ENCODE measurements at places on chromosomes 1 and 21. TPM values are rescaled to one million over a fixed set of nuclear protein-coding genes. Genes with fewer than 3 reads are reported as not detected.

OR2L13 gene
- total RNA-seq = not detected

ALX3 gene
- not detected for total RNA-seq

C1orf94 gene
- total RNA-seq = not detected

EPS8L3 gene
- total RNA-seq = not detected

SYT2 gene
- not detected for total RNA-seq

HES4 gene
- total RNA-seq = 23.3 TPM

OR2T29 gene
- total RNA-seq = not detected

- DNase-seq = no peak
Measured at GRCh38 chr1:198297281-198297680, 140.5 kb downstream of the NEK7 start.

GRCh38 chr1:184905601-184906322, 68.5 kb downstream of the NIBAN1 start:
- DNase-seq = no peak

- no peak for DNase-seq
Measured at GRCh38 chr1:169886422-169886821, 7.3 kb downstream of the SCYL3 start.

DNA sequence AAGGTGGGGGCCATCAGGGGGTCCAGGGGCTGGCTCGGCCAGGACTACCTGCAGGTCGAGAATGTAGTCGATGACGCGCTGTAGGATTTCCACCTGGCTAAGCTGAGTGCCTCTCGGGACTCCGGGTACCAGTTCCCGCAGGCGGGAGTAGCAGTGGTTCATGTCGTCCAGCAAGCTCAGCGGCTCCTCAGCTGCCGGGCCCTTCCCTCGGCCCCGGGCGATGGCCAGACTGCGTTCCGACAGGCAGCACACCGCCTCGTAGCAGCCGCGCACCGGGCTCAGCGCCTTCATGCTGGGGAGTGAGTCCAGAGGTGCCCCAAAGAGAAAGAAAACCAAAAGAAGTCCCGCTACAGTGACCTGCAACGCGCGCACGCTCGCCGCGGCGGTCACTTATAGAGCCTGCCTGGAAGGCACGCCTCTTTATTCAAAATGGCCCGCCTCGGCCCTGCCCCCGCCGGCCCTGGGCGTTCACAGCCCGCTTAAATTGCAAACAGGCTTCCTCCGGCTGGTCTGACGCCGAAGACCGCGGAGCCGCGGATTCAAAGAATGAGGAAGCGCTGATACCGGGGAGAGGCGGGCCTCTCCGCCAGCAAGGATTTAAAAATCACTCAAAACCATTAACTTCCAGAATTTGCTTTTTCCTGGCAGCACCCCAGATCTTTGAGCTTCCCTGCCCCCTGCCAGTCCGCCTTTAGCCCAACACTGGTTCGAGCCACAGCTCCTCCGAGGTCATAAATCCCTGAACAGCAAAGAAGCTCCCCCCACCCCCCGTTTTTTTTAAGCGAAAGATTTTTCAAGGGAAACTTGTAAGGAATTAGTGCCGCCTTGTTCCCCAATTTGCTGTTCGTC, at the start of gene ID3:
ID3 (minus strand) TSS at position 366 of the 849 bp plus-strand sequence; CDS start at position 291, 75 bp downstream.
- peak; percentile 97 for DNase-seq

- no peak for DNase-seq
Measured at GRCh38 chr1:11610629-11611180, 43.5 kb downstream of the FBXO2 start.

DNA sequence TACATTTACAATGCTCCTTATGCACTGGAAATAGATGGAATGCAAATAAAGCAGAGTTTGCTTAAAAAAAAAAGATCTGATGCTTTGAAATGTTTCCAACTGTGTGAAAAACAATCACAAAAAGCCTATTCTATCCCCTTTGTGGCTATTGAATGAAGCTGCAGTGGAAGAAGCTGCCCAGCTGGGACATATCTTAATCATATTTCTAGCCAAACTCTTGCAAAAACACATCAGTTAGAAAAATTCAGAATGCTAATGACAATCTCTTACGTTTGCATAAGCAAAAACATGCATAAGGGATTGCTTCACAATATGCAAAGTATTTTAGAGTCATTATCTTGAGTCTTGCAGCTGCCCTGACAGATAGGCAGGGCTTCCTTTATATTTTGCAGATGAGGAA, 526.4 kb upstream of the USP24 start:
- no peak for DNase-seq

DNA sequence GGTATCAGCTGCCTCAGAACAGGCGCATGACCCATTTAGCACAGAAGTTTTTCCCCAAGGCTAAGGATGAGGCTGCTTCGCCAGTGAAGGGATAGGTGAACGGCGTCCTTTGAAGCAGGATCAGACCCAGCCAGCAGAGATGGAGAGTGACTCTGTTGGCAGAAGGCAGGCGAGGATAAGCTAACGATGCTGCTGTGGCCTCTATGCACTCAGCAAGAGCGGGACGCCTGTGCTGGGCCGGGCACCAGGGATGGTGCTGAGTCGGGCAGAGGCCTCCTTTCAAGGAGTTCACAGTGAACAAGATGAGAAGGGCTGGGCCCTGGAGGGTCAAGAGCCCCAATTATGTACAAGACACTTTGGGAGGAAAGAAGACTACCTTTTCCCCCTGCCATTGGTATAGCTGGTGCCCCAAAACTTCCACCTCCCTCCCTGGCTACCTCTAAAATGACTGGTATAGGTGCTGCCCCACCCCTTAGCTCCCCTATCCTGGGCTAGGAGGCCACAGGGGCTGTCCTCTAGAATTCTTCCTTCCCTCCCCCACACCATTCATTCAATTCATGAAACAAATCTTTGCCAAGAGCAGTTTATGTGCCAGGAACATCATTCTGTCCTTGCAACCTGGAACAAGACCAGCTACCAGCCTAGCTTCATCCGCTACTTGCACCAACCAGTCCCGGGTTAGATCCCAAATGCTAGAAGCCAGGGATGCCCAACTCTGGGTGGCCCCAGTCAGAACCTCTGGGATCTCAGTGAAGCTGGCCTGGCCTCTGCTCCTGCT, 7.5 kb downstream of the XKR8 start:
- DNase-seq = no peak

DNA sequence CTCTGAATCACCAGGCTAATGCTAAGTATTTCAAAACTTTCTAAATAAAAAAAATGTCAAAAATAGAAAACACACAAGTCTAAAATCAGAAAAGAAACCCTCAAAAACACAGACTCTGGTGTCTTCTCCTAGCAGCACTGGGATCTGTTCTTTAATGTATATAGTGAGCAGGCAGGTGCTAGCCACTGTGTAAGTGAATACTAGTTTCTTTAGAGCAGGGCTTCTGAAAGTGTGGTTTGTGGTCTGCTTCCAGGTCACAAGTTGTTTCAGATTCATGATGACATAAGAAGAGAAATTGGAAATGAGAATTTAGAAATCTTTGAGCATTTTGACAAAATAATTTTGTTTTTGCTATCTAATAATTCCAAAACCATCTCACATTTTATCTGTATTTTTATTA, 763.1 kb downstream of the USP25 start:
- DNase-seq = no peak

- DNase-seq = no peak
Measured at GRCh38 chr1:247905910-247906503, 10.6 kb downstream of the OR2W3 start.

GRCh38 chr1:174968750-174969244, 30.9 kb upstream of the CACYBP start:
- peak; percentile 95 for DNase-seq

- DNase-seq = no peak
Measured at GRCh38 chr1:32967888-32968568, 3.4 kb upstream of the RNF19B start.

- peak; percentile 8 for DNase-seq
Measured at GRCh38 chr1:93123201-93123783, 44.2 kb downstream of the MTF2 start.

DNA sequence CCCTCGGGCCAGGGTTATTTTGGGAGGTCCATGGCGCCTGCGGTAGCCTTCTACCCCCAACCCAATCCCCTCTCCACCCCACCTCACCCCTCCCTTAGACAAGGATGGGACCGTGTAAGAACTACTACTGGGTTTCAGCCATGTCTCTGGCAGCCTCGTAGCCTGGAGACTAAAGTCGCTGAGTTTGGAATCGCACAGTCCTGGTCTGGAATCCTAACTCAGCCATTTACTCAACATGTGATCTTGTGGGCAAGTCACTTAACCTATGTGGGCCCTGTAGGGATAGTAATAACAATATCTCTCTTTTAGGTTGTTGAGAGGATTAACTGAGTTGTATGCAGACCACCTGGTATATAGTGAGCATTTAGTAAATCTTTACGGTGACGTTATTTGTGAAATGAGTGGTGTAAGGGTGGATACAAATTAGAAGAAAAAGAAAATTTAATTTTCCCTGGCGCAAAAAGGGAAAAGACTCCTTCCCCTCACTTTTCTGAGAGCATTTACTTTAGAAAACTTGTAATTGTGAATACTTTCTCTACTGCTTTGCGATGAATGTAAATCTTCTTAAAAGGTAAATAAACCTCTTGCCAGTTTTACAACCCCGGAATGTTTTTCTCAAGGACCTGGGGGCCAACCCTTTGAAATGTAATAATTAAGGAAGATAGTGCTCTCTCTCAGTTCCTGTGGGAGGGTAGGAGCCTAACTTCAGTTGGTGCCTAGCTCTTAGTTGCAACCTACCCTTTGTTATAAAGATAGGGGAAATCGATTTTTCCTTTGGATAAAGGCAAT, 615 bp upstream of the MRPS15 start:
- DNase-seq = peak; percentile 22

- DNase-seq = no peak
Measured at GRCh38 chr1:85283475-85284199, 7.2 kb upstream of the BCL10 start.

DNA sequence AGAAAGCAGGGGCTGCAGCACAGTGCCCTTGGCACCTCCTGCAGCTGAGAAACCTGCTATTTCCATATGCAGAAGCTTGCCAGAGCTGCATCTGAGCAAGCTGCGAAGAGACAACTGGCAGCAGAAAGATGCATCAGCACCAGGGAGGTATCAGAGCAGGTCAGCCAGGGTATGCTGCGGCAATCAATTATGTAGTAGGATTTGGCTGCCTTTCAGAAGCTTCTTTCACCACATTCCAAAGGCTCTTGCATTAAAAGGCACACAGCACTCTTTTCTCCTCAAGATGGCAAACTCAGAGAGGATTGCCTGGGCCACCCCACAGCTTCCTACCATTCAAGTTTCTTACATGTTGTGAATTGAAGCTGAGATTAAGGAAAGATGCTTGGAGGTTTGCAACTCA, 47.6 kb upstream of the RAP1A start:
- DNase-seq = no peak

GRCh38 chr1:181318022-181318857, 165.1 kb upstream of the CACNA1E start:
- DNase-seq = no peak
